ENCODE measurements at places on chromosomes 12 and 14. TPM values are rescaled to one million over a fixed set of nuclear protein-coding genes. Genes with fewer than 3 reads are reported as not detected.

Gene WNT1
- total RNA-seq, result not detected

Gene ZFHX2
- total RNA-seq, result 0.43 TPM

GRCh38 chr12:126084480-126084879 lies 1019.2 kb downstream of the AACS start:
- no peak for DNase-seq

Gene PMCH
- total RNA-seq, result not detected

DNA sequence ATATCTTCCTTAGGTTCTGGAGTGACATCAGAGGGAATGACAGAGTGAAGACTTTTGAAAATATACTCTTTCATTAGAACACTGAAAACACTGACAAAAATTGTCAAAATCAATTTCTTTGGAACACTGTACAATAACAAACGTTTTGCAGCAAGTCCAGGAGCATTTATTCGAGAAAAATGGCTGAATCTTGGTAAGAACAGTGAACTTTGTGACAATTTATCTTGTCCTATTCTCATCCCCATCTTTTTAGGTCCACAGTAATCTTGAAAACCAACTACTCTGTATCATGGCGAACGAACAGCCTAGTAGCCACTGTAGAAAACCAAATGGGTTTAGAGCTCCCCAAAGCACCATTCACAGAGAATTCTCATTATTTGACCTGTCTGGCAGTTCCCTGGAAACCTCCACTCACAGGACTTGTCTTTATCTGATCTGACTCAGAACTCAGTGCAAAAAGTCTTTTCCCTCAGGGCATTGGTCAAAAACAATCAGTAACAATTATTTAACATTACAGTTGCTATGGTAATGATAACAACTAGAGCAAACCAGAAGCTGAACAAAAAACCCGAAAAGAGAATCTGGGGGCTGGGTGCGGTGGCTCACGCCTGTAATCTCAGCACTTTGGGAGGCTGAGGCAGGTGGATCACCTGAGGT lies 20.3 kb upstream of the PPP2R5E start:
- DNase-seq, result no peak

Gene LRRC43
- 2.2 TPM for total RNA-seq

DNA sequence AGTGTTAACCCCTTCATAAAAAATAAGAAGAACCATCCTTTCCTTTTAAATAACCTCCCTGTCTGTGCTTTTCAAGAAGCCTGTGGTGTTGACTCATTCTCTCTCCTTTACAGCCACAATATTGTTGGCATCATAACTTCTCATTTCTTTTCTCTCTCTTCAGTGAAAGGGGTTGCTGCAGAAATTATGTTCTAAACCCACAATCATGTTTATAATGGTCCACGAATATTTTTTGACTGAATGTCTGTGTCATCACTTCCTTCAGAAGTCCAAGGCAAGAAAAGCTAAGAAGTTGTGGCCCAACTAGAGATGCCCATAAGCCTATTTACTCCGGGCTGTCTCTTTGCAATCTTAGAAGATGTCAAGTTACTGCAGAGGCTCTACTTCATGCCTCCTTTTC lies 488.3 kb downstream of the APAF1 start:
- DNase-seq, result no peak
